ENCODE measurements at places on chromosomes 13 and 19. TPM values are rescaled to one million over a fixed set of nuclear protein-coding genes. Genes with fewer than 3 reads are reported as not detected.

TMC4 gene
- total RNA-seq, result 3.2 TPM

NPHS1 gene
- not detected for total RNA-seq

PSG11 gene
- not detected for total RNA-seq

APBA3 gene
- total RNA-seq, result 55.8 TPM

TBCB gene
- total RNA-seq, result 185 TPM

CATSPERD gene
- total RNA-seq, result not detected

F7 gene
- not detected for total RNA-seq

CEACAM6 gene
- not detected for total RNA-seq

EFNB2 gene
- total RNA-seq, result 0.13 TPM

ZNF729 gene
- not detected for total RNA-seq

ATP1A3 gene
- total RNA-seq, result 1.2 TPM

TIMM13 gene
- 44.5 TPM for total RNA-seq

SCAF1 gene
- total RNA-seq, result 65.3 TPM

MUC16 gene
- total RNA-seq, result 0.03 TPM

SIAH3 gene
- total RNA-seq, result 0.03 TPM

NLRP7 gene
- not detected for total RNA-seq

TSHZ3 gene
- 4.2 TPM for total RNA-seq

ILF3 gene
- total RNA-seq, result 324 TPM

IZUMO2 gene
- not detected for total RNA-seq

TEX29 gene
- 0.93 TPM for total RNA-seq

JAK3 gene
- 233 TPM for total RNA-seq

ADGRE1 gene
- 1.4 TPM for total RNA-seq

ZNF492 gene
- total RNA-seq, result 1.1 TPM

SWSAP1 gene
- total RNA-seq, result 2.6 TPM

GARIN5A gene
- 0.33 TPM for total RNA-seq

ZNF850 gene
- total RNA-seq, result 5.0 TPM

ZNF506 gene
- 25.5 TPM for total RNA-seq

MIR17HG gene
- total RNA-seq, result 7.7 TPM

SYNGR4 gene
- total RNA-seq, result 0.28 TPM

SHISA2 gene
- 0.43 TPM for total RNA-seq

ZNF791 gene
- total RNA-seq, result 39.9 TPM

CCDC70 gene
- not detected for total RNA-seq

GZMM gene
- 45.2 TPM for total RNA-seq

CGB2 gene
- total RNA-seq, result not detected

All from activated CD4-positive, alpha-beta memory T cell treated with anti-CD3 and anti-CD28 coated beads, Interleukin-2, amount 10 ng/mL, durations not matched to agents 7 days and 5 days (primary cell).